Activated CD4-positive, alpha-beta T cell treated with anti-CD3 and anti-CD28 coated beads for 4 hours (primary cell): ENCODE measurements at places on chromosomes 2 and 18.

DNA sequence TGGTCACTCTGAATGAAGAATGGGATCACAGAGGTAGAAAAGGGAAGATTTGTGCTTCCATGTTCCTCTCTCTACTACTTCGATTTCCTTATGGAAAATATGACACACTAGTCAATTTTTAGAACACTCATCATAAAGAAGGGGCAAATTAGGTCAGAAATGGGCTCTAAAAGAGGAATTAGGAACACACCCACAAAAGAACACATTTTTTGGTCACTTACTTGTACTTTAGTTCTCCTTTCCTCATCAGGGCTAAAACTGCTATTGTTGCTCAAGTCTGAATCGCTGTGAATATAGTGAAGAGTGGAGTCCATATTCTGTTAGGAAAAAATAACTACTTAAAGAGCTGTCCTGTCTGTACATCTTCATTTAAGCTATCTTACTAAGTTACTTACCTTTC lies 52.6 kb downstream of the PPP4R1 start:
- DNase-seq = no peak

- DNase-seq = no peak
These were observed 266.8 kb upstream of the CRIM1 start for GRCh38 chr2:36088716-36089328.

GRCh38 chr2:229050133-229050532 lies 221.0 kb downstream of the PID1 start:
- DNase-seq = no peak

DNA sequence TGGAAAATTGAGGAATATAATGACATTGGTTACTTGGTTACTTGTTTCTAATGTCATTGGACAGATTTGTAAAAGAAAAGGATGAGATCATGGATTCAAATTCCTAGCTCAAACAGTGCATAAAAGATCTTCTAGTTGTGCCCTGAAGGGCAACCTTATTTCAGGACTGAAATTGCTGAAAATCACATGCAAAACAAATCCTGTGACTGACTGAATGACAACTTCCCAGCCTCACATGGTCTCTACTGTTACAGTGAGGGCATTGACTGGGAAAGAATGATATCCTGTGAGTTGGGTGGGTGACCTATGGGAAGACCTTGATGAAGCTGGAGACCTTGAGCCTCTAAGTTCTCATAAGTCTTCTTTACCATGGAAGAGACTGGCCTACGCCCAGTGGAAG lies 90.4 kb upstream of the HAAO start:
- no peak for DNase-seq

DNA sequence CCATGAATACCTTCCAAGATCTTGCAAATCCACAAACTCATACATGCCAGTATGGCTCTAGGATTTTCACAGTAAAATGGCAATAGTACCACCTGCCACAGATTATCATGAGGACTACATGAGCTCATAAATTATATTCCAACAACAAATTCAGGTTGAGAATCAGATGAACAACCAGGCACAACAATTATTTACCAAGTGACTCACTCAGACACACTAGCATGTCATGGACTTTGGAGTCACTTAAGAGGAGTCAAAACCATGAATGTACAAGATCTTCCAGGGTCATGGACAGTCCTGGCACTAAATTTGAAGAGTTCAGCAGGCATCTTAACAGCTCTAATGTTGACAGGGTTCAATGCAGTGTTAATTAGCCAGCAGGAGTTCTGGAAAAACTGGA lies 34.4 kb upstream of the BZW1 start:
- DNase-seq = no peak
